ENCODE measurements at places on chromosomes 13 and 19.

DNA sequence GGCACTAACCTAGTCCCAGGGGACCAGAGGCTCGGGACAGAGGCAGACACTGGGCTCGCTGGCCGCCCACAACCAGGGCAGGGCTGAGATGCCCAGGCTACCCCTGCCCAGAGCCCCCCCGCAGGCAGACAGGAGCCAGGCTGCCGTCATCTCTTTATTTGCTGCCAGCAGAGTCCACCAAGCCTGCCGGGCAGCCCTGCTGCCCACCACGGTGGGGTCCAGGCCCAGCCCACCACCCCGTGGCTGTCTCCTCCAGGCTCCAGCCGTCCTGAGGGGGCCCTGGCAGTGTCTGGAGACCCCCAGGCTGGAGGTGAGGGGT is 5.0 kb downstream of the TEKTIP1 start:
- DNase-seq = no peak

GRCh38 chr13:73390100-73390499 is 331.3 kb downstream of the KLF5 start:
- DNase-seq = no peak

- DNase-seq = no peak
These were observed 2.0 kb downstream of the RAB8A start for GRCh38 chr19:16113727-16114126.

GRCh38 chr13:74289861-74290773 is 155.9 kb upstream of the KLF12 start:
- DNase-seq = no peak

DNA sequence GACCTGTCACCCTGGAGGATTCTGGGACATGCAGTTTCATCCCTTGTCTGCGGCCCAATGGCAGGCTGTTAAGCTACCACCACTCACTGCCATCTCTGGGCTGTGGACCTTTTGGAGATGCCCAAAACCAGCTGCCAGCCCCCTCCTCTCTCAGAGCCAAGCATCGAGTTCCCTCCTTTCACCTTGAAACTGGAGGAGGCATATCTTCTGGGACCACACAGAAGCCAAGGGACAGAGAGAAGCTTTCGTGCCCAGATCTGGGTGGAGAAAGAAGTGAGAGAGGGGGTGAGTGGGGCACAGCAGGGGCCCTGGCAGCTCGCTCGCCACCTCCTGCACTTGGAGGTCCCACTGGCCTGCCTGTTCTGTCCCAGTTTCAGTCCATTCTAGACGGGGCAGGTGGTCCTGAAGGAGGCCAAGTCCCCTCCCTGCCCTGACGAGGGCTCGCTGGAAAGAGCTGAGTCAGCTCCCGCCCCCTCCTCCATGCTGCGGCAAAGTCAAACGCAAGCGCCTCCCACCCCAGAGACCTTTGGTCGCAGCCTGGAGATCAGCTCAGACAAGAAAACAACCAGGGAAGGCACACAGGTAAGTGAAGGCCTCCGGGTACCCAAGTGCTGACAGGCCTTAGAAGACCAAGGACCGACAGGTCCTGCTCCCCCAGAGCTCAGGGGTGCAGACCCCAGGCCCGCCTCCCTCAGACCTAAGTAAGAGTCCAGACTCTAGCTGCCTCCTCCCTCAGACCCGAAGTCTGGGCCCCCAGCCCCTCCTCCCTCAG is 3.8 kb downstream of the BCAT2 start:
- DNase-seq = no peak

DNA sequence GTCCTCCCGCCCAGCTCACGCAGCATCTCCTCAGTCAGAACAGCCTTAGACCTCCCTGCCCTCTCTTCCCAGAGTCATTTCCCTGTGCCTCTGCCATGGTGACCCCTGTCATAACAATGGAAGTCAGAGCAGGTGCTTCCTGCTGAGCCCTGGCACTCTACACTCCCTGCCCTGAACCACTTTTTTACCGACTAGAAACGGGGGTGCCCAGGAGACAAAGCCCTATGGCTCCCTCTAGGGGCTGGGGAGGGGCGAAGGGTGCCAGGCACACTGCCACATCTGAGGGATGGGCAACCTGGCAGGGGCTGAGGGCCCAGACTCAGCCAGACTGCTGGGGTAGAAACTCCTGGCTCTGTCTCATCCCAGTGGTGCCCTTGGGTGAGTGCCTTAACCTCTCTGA is 16.4 kb downstream of the ZNF574 start:
- DNase-seq = peak; percentile 42

GRCh38 chr19:2021453-2022140 is 6.1 kb upstream of the BTBD2 start:
- DNase-seq = no peak

DNA sequence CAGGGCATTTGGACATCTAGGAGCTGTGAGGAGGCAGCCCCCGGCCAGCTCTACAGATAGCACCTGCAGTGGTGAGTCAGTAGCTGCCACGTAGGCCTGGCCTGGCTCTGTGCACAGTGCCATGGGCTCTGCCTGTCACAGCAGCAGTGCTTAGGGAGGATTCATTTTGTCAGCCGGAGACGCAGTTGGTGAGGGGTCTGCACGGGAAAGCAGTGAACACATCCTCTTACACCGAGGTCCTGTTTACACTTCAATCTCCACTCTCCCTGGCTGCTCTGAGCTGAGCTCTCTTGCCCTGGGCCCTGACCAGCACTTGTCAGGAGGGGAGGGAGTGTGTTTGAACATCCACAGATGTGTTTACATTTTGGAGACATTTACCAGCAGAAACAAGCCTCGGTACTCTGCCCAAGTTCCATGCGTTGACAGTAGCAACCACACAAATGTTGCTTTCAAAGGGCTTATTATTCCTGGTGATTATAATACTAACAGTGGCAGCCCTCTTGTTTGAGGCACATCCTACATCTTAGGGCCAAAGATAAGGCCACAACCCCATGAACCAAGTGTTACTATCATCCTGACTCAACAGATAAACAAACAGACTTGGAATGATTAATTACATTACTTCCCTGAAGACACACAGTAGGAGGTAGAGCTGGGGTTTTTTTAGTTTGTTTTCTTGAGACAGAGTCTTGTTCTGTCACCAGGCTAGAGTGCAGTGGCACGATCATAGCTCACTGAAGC is 148.9 kb downstream of the USP12 start:
- DNase-seq = no peak

DNA sequence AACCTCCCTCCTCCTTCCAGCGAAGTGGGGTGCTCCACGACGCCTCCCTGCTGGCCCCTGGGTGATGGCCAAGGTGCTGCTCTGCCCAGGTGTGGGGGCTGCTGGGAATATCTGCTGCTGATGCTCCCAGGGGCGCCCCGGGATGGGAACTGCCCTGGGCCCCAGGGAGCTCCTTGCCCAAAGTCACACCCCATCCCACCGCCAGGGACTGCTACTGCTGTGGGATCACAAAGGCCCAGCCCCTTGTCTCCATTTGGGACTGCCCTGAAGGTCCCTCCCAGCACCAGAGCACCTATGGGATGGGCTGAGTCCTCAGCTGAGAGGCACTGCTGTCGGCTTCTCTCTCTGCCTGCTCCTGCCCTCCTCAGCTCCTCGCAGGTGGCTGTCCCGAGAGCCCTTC is 19.0 kb downstream of the CHST8 start:
- DNase-seq = no peak

DNA sequence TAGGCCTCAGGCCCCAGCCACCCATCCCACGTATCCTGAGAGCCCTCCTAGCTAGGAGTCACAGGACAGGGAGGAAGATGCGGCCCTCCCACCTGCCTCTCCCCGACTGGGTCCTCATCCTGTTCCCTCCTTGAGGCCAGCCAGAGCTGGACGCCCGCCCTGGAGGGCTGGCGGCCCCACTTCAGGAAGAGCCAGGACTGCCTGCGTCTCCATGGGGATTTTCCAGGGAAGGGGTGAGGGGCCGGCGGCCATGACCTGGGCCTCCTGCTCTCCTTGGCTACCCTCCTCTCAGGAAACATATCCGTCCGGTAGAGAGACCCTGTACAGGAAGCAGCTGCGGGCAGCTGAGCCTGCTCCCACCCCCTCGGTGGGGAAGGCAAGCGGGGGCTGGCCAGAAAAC is 11.3 kb upstream of the PRKD2 start:
- DNase-seq = no peak

- DNase-seq = no peak
These were observed 319.3 kb downstream of the TDRD3 start for GRCh38 chr13:60716313-60716712.

DNA sequence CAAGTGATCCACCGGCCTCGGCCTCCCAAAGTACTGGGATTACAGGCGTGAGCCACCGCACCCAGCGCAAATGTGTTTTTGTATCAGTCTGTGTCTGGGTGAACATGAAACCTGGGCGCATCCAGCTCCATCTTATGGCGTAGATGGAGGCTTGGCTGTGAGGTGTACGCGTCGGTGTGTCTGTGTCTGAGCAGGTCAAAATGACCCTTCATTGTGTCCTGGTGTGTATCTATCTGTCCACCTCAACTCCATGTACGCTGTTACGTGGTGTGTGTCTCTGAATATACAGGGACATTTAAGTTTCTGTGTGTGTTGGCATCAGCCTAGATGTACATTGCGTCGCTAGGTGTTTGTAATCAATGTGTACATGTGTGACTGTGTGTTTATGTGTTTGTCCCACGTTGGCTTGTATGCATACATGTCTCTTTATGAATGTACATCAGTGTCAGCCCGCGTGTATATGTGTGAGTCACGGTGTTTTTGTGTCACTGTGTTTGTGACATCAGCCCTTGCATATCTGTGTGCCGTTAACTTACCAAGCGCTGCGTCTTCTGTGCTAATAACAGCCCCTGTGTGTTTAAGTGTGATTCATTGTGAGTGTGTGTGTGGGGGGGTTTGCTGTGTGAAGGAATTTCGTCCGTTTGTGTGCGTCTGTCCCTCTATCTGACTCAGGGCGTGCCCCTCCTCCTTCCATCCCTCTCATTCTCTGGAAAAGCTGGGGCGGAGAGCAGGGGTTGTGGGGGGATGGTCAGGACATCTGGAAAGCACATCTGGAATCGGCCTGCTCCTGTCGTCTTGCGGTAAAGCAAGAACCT is 6.4 kb downstream of the AXL start:
- no peak for DNase-seq

- DNase-seq = no peak
These were observed 731.0 kb downstream of the SLITRK1 start for GRCh38 chr13:83151308-83151660.

- DNase-seq = peak; percentile 48
These were observed 21.9 kb downstream of the GRIN2D start for GRCh38 chr19:48415395-48415794.

DNA sequence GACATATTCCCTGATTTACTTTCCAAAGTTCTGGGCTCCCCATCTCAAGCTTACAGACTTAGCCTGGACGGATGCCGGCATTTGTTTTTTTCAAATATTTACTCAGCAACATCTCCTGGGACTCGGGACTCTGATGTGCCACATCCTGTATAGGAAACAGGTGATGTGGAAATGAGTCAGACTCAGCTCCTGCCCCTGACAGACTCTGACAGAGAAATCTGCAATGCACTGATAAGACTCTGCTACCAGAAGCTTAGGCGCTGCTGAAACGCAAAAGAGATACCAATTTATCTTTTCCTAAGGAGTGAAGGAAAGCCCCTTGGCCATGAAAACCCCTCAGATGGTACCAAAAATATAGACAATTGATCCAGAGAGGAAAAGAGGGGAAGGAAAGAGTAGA is 16.2 kb downstream of the LAIR2 start:
- DNase-seq = no peak

DNA sequence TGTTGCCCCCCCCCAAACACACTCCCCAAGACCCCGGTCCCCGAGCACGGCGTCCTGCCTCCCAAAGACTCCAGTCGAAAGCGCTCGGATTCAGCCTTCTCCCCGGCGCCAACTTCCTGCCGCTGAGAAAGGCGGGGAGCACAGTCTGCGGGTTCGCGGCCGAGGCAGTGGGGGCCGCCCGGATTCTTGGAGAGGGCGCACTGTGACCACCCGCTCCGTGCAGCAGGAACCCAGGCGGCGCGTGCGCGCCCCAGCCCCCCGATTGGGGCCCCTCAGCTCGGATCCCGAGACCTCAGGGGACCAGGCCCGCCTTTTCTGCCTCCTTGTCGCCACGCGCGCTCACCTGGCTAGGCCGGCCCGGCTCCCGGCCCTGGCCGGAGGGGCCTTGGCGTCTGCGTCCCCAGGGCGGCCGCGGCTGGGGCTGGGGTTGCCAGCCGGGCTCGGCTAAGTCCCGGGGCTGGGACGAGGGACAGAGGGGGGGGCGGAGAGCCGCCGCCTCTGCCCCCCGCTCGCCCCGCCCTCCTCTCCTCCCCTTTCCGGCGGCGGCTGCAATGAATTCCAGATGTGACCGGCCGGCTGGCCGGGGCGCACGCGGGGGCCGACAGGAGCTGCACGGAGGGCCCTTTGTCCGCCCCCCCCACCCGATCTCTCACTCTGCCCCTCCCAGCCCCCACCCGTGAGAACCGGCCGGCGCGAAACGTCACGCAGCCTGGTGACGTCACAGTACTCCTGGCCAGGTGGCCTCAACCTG is at the start of gene S1PR2:
Gene S1PR2, minus strand, starts transcription at position 471 of the 751 bp plus-strand sequence. CDS start 6,426 bp downstream, outside the sequence.
- peak; percentile 73 for DNase-seq

DNA sequence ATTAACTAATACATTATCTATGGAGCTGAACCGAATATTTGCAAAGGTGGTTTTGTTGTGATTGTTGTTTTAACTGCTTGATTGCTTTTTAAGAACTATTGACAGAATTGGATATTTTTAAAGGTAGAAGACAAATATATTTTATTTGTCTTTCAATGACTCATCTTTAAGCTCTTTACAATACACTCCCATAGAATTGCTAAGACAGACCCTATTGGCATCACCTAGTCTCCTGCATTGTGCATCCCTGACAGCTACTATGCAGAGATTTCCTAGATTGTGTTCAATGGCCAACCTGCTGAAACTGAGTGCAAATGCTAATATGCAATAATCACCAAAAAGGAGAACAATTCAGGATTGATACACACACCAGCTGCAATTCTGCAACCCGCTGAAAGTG is 19.7 kb upstream of the SCEL start:
- no peak for DNase-seq

GRCh38 chr19:16051254-16052025 is 24.9 kb upstream of the TPM4 start:
- DNase-seq = no peak

GRCh38 chr13:41017159-41017558 is 2.0 kb downstream of the ELF1 start:
- peak; percentile 21 for DNase-seq

- DNase-seq = no peak
These were observed 20.7 kb upstream of the OLFM4 start for GRCh38 chr13:53007872-53008271.

GRCh38 chr13:47521890-47522487 is 479.1 kb downstream of the SUCLA2 start:
- DNase-seq = no peak
